ENCODE measurements at places on chromosomes 2 and 18. TPM values are rescaled to one million over a fixed set of nuclear protein-coding genes. Genes with fewer than 3 reads are reported as not detected.

Gene PPM1B
- total RNA-seq = 15.9 TPM

Gene CROCC2
- total RNA-seq = under 0.01 TPM

Gene CTAGE1
- total RNA-seq = not detected

Gene TEKT4
- not detected for total RNA-seq

Gene TMEM18
- total RNA-seq = 31.9 TPM

Gene FTCDNL1
- total RNA-seq = 0.76 TPM

Gene TTR
- total RNA-seq = not detected

Gene STRN
- 26.0 TPM for total RNA-seq

Gene TRIM43
- total RNA-seq = not detected

Gene LYPD6
- total RNA-seq = 0.52 TPM

Gene METTL4
- 15.5 TPM for total RNA-seq

Gene CNOT11
- total RNA-seq = 45.1 TPM

Gene DOK6
- total RNA-seq = 0.76 TPM

Gene TMEM37
- total RNA-seq = 0.76 TPM

Gene CYS1
- 8.3 TPM for total RNA-seq

Gene IMPACT
- total RNA-seq = 48.9 TPM

Gene ZC3H6
- 8.6 TPM for total RNA-seq

Gene IL1F10
- not detected for total RNA-seq

Gene MERTK
- total RNA-seq = 0.65 TPM

Gene ATP8B1
- total RNA-seq = 40.2 TPM

Gene MRO
- 0.43 TPM for total RNA-seq
